ENCODE measurements at places on chromosomes 11 and 22.

DNA sequence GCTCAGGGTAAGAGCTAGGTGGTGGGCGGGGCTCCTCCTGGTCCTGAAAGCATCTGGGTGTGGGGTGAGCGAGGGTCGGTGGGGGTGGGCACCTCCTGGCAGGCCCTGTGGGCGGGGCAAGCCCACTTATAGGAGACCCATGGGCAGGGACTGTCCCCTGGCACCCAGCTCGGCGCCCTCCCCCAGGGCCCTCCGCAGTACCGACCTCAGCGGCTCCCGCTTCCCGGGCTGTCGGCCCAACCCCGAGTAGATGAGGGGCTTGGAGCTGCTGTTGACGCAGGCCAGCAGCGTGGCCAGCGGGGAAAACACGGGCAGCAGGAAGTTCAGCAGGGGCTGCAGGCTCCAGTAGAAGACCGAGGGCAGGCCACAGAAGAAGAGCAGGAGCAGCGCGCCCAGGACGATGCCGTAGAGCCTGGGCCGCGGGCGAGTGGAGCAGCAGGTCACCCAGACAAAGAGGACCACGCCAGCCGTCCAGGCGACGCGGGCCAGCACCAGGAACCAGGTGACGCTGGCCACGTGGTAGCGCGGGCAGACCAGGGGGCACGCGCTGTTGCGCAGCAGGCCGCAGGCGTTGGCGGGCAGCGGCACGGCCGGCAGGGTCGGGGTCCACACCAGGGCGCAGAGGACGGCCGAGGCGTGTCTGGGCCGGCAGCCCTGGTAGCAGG lies 663 bp downstream of the MRGPRG start:
- DNase-seq: no peak

- DNase-seq: no peak
Measured at GRCh38 chr22:23677701-23677995, 13.2 kb upstream of the RGL4 start.

GRCh38 chr11:19448651-19449050 lies 207.9 kb upstream of the E2F8 start:
- DNase-seq: no peak

GRCh38 chr11:83159902-83160865 lies 3.3 kb downstream of the PCF11 start:
- no peak for DNase-seq

DNA sequence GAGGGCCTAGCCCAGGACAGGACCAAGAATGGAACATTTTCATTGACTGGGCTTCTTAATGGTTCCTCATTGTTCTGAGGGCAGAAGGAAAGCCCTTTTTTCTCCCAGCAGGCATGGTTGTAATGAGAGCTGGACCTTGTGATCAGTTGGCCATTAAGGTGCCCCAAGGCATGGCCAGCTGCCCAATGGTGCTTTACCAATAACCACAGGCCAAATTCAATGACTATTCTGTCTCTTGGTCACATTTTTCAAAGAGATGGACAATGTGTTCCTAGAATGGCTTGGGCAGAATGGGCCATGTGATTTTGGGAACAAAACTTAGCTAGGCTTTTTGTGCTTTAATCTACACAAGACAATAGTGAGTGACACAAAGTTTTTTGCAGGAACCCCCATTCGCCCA lies 7.3 kb downstream of the NAV2 start:
- DNase-seq: no peak

- no peak for DNase-seq
Measured at GRCh38 chr22:31893460-31893859, 50.9 kb upstream of the YWHAH start.

- no peak for DNase-seq
Measured at GRCh38 chr11:86990515-86990914, 35.3 kb upstream of the FZD4 start.

- no peak for DNase-seq
Measured at GRCh38 chr22:28068826-28069225, 149.8 kb upstream of the PITPNB start.

DNA sequence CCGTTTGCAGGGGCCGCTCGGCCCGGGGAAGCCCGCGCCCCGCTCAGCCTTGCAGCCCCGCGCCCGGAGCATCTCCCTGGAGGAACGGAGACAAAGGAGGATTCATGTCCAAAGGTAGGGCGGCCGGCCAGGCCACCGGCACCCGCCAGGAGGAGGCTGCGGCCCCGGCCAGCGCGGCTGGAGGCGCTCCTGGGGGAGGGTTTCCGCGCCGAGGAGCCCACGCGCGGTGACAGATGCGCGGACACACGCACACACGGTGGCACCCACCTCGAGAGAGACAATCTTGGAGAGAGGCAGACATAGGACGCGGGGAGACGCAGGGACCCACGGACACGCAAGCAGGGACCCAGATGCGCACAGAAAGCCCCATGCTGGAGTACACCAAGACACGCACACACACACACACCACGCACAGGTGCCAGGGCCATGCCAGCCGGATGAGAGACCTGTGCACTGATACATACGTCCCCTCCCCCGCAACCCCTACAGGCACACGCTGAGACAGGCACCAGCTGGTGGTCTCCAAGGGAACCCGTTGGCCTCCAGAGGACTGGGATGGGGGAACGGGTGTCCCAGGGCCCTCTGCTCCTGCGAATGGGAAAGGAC lies 7.8 kb downstream of the SEPTIN3 start:
- DNase-seq: no peak

- no peak for DNase-seq
Measured at GRCh38 chr11:64510759-64511158, 80.3 kb upstream of the SLC22A12 start.

GRCh38 chr11:12243486-12243885 lies 133.1 kb downstream of the MICAL2 start:
- DNase-seq: no peak

GRCh38 chr22:44242946-44243724 lies 62.4 kb downstream of the PARVG start:
- DNase-seq: no peak

DNA sequence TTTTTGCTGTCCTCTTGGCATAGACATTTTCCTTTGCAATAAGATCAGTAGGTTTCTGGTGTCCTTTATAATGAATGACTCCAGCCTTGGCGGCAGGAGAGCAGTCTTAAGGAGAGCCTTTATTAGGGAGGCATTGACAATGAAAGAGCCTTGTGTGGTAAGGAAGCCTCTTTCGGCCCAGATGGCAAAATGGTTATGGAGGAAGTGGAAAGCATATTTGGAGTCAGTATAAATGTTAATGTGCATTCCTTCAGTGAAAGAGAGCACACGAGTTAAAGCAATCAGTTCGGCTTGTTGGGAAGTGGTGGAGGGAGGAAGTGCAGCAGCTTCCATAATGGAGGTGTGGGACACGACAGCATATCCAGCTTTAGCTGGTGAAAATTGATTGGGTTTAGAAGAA lies 18.1 kb upstream of the ANO1 start:
- no peak for DNase-seq

GRCh38 chr11:134691985-134692384 lies 279.9 kb upstream of the B3GAT1 start:
- DNase-seq: no peak

DNA sequence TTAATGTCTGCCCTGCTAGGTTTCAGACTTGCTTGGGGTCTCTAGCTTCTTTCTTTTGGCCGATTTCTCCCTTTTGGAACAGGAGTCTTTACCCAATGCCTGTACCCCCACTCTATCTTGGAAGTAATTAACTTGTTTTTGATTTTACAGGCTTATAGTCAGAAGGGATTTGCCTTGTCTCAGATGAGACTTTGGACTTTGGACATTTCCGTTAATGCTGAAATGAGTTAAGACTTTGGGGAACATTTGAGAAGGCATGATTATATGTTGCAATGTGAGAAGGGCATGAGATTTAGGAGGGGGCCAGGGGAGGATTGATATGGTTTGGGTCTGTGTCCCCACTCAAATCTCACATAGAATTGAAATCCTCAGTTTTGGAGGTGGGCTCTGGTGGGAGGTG lies 5.1 kb downstream of the KDM4F start:
- DNase-seq: no peak

GRCh38 chr11:68506908-68507307 lies 46.4 kb downstream of the PPP6R3 start:
- DNase-seq: no peak

DNA sequence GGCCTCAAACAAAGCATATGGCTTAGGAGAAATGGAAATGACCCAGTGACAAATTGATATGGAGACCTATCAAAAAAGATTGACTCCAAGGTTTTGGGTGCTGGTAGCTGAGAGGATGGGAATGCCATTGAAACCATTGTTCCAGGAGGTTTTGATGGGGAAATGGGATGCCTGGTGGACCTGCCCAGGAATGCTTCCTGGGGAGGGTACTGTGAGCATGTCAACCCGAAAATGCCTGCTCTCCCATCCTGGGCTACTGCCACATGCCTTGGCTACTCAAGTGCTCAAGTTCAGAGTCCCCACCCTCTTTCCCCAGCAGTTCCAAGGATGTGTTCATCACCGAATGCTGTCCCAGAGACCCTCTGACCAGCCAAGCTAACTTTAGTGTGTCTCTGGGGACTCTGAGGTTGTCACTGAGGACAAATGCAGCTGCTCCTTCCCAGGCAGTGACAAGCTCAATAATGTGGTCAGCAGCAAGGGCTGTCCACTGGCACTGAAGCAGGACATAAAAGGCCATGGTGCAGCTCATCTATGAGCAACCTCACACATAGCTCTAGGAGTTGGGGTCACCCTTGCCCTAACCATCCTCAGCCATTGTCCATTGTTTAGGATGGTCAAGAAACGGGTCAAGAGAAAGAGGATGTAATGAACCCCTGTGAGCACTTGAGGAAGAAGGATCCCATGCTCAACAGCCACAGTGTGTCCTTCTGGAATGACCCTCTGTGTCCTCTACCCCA lies 83.7 kb downstream of the TRIM29 start:
- no peak for DNase-seq

GRCh38 chr22:48568736-48569330 lies 1258.8 kb downstream of the BRD1 start:
- no peak for DNase-seq

DNA sequence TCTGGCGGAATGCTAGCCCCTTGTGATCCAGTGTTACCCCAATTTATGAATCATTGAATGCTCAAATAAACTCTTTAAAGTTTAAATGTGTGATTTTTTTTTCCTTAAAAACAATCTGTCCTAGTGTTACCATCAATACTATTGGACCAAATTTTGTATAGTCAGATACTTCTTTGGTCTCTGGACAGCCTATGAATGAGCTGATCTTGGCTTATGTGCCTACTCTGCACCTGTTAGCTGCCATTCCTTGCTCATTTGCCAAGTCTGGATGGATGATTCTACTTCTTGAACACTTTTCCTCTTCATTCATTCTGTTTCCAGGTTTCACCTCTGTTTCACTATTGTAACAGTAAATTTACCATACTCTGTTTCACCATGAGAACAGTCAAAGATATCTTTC lies 226.5 kb upstream of the ZBED5 start:
- DNase-seq: no peak

DNA sequence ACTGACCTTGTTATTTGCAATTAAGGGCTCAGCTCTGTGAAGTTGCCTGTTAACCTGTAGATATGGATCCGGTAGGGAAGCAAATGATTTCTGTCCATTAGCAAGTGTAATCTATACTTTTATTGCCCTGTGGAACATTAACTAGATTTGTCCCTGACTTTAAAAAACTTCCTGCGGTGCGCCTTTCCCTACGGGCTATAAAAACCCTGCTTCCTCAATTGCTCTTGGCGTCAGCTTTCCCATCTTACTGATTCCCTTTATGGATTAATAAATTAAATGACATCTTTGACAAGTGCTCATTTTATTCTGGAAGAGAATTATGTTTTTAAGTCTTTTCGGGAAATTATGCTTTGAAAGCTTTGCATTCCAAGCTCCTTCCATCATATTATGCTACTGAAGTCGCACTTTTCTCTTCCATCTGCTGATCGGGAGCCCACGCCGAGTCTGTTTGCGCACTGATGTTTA lies 18.3 kb upstream of the CLMP start:
- DNase-seq: no peak

- no peak for DNase-seq
Measured at GRCh38 chr11:99246199-99246598, 225.4 kb downstream of the CNTN5 start.

Measured in GM12878 (cell line).